Stimulated activated CD8-positive, alpha-beta memory T cell treated with anti-CD3 and anti-CD28 coated beads, Interleukin-2, amount 100 ng/mL, for 1 hour (primary cell): ENCODE measurements at places on chromosomes 13 and 19.

GRCh38 chr19:39030854-39031367 lies 1.4 kb downstream of the FBXO27 start:
- no peak for DNase-seq

DNA sequence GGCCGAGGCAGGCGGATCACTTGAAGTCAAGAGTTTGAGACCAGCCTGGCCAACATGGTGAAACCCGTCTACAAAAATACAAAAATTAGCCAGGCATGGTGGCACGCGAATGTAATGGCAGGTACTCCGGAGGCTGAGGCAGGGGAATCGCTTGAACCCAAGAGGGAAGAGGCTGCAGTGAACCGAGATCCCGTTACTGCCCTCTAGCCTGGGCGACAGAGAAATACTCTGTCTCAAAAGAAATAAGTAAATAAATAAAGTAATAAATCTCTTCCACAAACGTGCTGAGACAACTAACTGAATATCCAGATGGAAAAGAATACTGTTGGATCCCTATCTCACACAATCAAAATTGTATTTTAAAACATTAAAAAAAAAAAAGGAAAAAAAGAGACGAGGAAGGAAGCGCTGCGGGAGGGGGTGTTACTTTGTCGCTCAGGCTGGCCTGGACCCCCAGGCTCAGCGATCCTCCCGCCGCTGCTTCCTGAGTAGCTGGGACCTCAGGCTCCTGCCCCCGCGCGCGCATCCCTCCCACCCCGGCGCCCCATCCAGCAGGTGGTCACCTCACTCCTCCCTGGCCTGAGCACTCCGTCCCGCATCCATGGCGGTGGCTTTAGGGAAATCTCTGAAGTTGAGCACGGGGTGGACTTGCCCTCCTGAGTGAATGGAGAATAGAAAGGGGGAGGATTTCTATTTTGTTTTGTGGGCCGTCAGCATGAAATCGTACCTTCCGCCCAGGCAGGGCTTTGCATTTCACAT lies 628 bp upstream of the ZNF813 start:
- DNase-seq, result no peak

DNA sequence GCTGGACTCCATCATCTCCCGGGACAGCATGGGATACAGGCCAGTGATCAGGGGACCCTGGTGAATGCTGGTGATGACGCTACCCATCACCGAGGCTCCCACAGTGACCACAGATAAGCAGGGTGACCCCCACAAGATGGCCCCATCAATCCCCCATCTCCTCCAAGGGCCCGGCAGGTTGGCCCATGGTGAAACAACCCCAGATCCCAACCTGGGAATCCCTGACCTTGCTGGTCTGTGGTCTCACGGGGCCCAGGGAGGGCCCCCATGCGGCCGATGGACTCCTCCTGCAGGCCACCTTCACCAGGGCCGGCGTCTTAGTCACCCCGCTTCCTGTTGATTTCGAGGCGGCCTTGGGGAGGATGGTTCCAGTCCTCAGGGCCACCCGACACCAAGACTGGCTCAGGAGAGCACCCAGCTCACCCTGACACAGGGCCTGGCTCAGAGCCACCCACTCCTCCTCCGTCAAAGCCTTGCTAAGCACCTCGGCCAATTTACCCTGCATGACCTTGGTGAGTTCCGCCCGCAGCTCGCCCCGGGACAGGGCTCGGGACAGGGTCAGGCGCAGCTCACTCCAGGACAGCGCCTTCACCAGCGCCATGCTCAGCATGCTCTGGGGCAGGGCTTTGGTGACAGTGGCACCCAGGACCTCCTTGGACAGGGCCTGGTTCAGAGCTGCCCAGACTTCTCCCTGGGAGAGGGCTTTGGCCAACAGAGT lies 10.0 kb downstream of the IQCN start:
- no peak for DNase-seq

- DNase-seq, result no peak
Observed at GRCh38 chr19:7254590-7254989, 39.6 kb downstream of the INSR start.

DNA sequence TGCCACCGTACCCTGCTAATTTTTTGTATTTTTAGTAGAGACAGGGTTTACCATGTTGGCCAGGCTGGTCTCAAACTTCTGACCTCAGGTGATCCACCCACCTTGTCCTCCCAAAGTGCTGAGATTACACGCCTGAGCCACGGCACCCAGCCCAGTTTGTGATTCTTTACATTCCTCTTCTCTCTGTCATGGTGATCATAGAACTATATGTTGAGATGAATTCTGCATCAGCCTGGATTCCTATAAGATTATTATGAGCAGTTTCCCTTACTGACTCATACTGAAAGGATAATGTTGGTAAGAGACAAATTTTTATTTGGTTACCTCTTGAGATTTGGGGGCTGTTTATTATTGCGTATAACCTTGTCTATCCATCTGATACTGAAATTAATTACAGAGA lies 121.5 kb upstream of the CSNK1A1L start:
- DNase-seq, result no peak

DNA sequence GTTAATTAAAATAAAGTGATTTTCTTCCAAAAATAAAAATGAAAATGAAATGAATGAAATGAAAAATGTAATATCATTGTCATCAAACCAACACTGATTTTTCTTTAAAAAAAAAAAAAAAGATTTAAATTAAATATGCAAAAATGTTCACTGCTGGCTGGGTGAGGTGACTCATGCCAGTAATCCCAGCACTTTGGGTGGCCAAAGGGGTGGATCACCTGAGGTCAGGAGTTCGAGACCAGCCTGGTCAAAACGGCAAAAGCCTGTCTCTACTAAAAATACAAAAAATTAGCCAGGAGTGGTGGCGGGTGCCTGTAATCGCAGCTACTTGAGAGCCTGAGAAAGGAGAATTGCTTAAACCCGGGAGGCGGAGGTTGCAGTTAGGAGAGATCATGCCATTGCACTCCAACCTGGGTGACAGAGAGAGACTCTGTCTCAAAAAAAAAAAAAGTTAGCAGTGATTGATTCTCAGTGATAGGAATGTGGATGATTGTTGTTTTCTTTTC lies 44.6 kb upstream of the LSM14A start:
- no peak for DNase-seq
